ENCODE measurements at places on chromosomes 16 and 17. TPM values are rescaled to one million over a fixed set of nuclear protein-coding genes. Genes with fewer than 3 reads are reported as not detected.

Gene TMEM92
- not detected for total RNA-seq

Gene ZG16
- 0.89 TPM for total RNA-seq

Gene ERN2
- 0.60 TPM for total RNA-seq

Gene TNRC6C
- total RNA-seq, result 9.4 TPM

Gene EVPLL
- 3.7 TPM for total RNA-seq

Gene CSH2
- total RNA-seq, result not detected

Gene MYLK3
- 0.13 TPM for total RNA-seq

Gene KRT23
- 310 TPM for total RNA-seq

Gene HASPIN
- 0.40 TPM for total RNA-seq

Gene FOXO3B
- 13.4 TPM for total RNA-seq

- no peak for DNase-seq
Observed at GRCh38 chr16:12387311-12387710, 410.8 kb downstream of the SNX29 start.

DNA sequence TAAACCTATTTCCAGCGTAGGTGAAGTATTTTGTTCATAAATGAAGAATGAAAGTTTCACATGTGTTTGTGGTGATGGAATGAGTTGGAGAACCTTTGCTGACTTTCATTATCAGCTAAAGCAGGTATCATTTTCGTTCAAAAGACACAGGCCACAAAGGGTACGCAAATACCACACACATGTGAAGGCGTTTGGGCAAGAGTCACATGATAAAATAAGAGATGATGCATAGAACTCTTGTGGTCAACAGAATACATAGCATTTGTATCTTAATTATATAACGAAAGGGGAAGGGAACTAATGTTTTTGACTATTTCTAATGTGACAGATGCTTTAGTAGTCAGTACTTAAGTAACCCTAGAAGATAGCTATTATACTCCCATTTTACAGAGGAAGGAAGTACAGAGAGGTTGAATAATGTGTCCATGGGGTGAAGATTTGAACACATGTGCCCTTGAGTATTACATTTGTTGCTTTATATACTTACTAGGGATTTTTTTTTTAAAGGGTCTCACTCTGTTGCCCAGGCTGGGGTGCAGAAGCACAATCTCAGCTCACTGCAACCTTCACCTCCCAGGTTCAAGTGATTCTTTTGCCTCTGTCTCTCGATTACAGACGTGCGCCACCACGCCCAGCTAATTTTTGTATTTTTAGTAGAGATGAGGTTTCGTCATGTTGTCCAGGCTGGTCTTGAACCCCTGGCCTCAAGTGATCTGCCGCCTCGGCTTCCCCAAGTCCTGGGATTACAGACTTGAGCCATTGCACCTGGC, 4.8 kb downstream of the RPA1 start:
- DNase-seq, result no peak

DNA sequence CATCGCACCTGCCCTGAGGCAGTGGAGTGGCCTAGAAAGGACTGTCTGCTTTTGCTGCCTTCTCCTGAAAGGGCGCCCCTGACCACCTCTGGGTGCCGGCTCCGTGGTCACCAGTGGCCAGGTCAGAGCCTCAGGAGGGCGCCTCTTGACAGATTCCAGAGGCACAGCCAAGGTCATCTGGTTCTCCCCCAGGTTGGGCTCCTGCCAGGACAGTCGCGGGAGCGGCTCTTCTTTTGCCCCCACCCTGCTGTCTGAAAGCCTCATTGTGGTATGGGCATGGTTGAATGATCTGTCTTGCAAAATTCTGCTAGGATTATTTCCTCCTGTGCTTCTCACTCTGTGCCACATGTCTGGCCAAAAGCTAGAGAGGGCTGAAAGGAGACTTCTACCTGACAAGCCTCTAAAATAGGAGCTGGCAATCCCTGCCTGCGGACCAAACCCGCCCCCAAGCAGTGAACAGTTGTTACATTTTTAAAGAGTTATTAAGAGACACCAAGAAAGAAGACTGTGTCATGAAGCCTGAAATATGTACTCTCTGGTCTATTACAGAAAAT, 82.8 kb downstream of the SNX29 start:
- no peak for DNase-seq

- peak; percentile 60 for DNase-seq
Observed at GRCh38 chr17:77487677-77488530, 347.1 kb downstream of the SEC14L1 start.

DNA sequence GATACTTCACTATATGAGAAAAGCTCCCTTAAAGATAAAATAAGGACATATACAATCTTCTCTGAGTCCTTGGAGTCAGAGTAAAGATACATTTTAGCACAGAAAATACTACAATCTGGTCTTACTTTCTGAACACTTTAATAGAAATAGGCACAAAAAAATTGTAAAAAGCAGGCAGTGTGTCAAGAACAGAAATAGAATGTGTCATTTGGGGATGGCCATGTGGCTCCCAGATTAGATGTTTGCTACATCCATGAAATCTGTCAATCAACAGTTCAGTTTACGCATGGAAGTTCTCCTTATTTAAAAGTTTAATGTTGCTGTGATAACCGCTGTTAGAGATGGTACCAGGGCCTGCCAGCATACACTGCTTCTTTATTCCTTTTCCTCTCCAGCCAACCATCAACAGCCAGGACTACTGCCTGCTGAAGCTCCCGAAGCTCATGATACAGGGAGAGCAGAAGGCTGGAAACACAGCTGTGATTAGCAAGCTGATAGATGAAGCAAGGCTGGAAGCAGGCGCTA, 278.5 kb downstream of the CEP112 start:
- no peak for DNase-seq

DNA sequence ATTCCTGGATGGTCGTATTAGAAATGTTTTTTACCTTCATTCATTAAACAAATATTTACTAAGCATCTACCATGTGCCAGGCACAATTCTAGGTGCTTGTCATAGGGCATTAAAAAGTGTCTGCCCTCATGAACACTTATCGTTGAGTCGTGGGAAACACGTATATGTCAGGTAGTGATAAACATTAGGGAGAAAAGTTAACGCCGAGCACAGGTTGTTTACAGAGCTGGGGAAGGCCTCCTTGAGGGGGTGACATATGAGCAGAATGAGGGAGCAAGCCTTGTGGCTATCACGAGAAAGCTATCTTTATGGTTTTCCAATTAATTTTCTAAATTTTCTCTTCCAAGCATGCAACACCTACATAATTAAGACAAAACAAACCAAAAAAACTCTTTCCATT, 985 bp upstream of the ZNF213 start:
- DNase-seq, result no peak

GRCh38 chr17:4124999-4125398, 17.8 kb downstream of the ZZEF1 start:
- no peak for DNase-seq

DNA sequence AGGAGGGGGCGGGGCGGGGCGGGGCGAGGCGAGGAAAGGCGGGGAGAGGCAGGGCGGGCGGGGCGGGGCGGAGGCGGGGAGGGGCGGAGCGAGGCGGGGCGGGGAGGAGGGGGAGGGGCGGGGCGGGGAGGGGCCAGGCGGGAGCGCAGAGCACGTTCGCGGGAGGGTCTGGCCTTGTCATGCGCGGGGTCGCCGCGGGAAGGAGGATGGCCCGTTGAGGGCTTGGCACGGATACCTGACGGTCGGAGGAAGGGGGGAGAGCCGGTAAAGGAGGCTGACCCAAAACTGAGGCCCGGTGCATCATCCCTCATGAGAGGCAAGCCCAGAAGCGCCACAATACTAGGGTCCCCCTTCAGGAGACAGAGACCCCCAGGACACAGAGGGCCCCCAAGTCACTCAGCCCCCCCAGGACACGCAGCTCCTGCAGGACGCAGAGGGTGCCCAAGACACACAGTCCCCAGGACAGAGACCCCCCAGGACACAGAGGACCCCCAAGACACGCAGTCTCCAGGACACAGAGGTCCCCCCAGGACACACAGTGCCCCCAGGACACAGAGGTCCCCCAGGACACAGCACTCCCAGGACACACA, 593 bp upstream of the WDR45B start:
- DNase-seq, result peak; percentile 84

- no peak for DNase-seq
Observed at GRCh38 chr17:28460901-28461300, 12.5 kb upstream of the SLC13A2 start.

DNA sequence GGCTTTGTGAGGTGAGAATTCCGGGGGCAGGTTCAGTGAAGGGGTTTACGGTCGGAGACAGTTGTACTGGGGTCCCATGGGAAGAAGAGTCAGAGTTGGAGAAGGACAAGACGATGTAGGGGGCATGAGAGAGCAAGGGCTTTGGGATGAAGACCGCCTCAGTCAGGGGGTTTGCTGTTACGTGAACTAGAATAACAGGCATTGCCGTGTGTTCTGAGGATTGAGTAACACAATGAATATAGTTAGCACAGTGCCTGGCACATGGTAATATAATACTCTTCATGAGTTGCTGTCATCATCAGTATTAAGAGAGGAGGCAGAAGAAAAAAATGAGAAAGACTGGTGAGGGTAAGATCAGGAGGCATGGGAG, 577 bp downstream of the ZNF646 start:
- DNase-seq, result no peak

DNA sequence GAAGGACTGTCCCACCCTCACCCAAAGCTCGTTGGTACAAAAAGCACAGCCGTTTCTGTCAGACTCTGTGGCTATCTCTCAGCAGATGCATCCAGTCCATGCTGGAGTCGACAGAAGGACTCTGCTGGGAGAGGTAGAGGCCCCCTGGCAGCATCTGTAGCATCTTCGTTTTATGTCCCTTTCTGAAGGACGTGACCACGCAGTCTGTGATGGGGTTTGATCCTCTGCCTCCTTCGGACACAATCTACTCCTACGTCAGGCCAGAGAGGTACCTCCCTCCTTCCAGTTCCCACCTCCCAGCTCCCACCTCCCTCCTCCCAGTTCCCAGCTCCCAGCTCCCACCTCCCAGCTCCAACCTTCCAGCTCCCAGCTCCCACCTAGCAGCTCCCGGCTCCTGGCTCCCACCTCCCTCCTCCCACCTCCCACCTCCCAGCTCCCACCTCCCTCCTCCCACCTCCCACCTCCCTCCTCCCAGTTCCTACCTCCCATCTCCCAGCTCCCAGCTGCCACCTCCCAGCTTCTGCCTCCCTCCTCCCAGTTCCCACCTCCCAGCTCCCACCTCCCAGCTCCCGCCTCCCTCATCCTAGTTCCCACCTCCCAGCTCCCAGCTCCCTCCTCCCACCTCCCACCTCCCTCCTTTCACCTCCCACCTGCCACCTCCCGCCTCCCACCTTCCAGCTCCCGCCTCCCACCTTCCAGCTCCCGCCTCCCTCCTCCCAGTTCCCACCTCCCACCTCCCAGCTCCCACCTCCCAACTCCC, 11.4 kb upstream of the MC1R start:
- DNase-seq, result no peak

- DNase-seq, result no peak
Observed at GRCh38 chr16:17724242-17724898, 253.6 kb upstream of the XYLT1 start.

GRCh38 chr16:70416748-70417616, 21.9 kb downstream of the ST3GAL2 start:
- DNase-seq, result no peak

DNA sequence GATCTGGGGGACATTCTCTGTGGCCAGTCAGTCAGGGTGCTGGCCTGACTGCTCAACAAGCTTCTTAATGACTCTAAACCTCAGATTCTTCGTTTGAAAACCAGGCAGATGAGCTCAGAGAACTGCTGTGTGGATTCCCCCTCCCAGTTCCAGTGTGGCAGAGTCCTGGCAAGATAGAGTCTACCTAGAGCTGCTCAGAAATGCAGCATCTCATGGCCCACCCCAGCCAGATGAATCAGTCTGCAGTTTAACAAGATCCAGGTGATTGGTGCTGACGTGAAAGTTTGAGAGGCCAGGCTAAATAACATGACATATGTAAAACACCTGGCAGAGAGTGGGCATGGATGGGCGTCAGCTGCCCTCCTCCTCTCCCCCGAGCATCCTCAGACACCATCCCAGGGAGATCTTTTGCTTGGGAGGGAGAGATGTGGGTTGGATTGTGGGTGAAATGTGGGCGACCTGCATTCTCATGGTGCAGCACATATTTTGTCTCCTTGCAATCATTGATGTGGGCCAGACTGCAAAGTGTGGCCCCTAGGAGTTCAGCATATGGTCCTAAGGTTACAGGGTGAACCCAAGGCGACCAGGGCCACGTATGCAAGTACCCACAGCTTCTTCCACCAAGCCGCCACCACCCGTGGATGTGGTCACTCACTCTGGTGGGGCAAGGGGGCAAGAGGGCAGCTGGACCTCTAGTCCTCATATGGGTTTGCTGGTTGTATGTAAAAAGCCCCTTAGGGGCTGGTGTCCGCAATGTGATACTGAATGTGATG, 19.5 kb downstream of the SOCS3 start:
- no peak for DNase-seq

DNA sequence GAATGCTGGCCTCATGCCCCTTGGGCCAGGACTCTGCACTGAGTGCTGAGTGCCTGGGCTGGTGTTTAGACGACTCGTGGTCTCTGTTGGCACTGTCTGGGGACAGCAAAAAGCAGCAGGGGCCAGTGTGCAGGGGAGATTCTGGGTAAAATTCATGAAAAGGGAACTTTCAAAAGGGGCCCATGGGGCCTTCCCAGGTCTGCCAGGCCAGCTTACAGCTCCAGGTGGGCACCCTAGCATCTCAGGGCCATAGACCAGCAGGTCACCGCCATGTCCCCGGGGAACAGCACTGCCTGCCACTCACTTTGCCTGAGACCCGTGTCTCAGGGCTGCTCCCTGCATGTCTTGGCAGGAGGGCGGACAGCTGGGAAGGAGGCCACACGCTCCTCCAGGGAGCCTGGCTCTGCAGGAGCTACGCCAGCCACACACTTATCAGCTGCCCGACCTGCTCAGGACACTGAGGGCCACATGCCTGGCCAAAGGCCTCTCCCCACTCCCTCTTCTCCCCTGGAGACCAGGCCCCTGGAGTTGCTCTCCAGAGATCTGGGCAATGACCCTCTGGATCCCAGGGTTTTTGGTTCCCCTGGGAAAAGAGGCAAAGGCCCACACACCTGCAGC, 8.8 kb upstream of the FASN start:
- no peak for DNase-seq

GRCh38 chr16:21646721-21647561, 5.5 kb downstream of the IGSF6 start:
- no peak for DNase-seq

GRCh38 chr16:53968896-53969295, 264.9 kb downstream of the FTO start:
- DNase-seq, result no peak

GRCh38 chr16:88013766-88014251, 62.6 kb downstream of the BANP start:
- peak; percentile 40 for DNase-seq
